CD4-positive, alpha-beta T cell treated with Interferon gamma for 1 hour (primary cell): ENCODE measurements at places on chromosomes 7 and 10.

DNA sequence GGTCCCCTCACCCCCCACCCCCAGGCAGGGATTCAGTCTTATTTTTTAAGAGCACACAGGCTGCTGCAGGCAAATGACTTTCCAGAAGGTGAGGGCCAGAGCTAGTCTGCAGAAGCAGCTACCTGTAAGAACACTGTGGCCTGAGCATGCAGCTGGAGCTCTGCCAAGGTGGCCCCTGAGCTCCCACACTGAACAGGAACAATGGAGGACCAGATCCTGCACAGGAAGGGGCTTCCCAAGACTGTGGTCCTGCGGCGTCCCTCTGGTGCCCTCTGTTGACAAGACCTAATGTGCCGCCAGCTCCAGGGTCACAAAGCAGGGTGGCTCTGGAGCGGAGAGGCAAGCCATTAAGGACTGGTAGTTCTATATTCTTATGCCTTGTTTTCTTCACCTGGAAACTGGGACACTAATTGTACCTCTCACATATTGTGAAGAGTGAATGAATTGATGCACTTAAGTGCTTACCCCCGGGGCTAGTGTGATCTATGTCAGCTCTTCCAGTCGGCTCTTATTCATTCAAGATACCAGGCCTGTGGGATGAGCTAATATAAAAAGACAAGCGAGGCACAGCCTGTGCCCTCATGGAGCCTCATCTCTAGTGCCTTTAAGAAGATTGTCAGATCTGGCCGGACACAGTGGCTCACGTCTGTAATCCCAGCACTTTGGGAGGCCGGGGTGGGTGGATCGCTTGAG lies 8.0 kb upstream of the BEND7 start:
- no peak for DNase-seq

DNA sequence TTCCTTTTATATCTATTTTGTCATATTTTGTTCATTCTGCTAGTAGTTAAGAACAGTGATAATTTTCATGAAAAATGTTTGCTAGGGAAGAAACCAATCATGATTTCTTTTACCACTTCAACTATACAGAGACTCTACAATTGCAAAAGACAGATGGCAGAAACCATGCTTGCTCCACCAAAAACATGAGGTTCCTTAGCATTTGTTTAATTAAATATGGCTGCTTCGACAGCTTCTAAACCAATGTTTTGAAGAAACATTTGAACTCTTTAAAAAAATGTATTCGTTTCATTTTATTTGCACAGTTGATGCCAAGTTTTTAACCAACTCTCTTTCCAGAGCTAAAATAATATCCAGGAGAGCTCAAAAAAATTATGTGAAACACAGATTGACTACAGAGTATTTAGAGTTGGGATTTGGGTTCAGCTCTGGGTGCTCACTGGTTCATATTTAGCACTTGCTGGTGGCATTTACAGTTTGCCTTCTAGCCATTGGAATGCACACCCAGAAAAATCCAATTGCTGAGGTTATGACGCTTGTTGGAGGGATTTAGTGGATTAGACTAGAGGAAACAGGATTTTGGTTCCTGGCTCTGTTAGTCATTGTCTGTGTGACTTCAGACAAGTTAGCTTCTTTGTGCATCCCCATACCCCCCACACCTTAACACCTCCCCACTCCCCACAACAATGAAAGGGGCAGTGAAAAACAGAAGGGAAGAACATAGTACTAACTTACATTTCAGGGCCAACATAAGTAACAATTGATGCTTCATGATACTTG lies 35.8 kb upstream of the SDHAF3 start:
- no peak for DNase-seq

DNA sequence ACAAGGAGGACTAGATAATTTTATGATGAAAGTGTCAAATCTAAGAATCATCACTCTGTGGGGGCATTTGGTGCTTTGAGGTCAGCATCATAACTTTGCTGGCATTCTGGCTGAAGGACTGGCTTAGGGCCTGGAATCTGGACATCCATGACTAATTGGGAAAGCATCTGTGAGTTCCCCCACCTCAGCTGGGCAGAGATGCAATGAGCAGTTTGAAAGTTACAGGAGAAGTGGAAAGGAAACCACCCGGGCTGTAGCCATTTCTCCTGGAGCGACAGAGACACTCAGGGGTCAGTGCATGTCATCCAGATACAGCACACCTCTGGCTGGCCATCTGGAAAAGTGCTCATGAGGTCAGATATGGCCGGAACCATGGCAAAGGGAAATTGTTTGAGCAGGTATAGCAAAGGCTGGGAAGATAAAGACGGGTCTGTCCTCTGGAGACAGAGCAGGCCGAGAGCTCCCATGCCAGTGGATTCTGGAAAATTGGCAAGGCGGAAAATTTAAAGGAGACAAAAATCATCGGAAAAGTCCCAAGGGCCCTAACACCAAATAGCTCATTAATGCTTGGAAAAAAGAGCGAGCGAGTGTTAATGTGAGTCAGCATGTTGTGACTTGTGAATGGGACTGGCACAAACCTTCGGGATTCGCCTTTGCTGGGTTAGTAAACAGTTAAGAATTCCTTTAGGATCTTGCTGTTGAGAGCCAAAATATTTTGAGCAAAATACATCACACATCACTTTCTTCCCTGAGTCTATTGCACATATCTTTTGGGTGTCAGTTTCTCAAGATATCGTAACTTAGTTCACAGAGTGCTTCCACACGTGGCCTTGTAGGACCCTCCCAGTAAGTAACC lies 188.4 kb upstream of the AGK start:
- DNase-seq, result no peak

GRCh38 chr7:28836716-28837115 lies 121.4 kb downstream of the TRIL start:
- DNase-seq, result no peak

- no peak for DNase-seq
These were observed 3.9 kb downstream of the FMC1 start for GRCh38 chr7:139345042-139345441.

- no peak for DNase-seq
These were observed 4.2 kb upstream of the CREB3L2 start for GRCh38 chr7:138006106-138006505.

- DNase-seq, result no peak
These were observed 125.9 kb downstream of the HIPK2 start for GRCh38 chr7:139651914-139652313.

DNA sequence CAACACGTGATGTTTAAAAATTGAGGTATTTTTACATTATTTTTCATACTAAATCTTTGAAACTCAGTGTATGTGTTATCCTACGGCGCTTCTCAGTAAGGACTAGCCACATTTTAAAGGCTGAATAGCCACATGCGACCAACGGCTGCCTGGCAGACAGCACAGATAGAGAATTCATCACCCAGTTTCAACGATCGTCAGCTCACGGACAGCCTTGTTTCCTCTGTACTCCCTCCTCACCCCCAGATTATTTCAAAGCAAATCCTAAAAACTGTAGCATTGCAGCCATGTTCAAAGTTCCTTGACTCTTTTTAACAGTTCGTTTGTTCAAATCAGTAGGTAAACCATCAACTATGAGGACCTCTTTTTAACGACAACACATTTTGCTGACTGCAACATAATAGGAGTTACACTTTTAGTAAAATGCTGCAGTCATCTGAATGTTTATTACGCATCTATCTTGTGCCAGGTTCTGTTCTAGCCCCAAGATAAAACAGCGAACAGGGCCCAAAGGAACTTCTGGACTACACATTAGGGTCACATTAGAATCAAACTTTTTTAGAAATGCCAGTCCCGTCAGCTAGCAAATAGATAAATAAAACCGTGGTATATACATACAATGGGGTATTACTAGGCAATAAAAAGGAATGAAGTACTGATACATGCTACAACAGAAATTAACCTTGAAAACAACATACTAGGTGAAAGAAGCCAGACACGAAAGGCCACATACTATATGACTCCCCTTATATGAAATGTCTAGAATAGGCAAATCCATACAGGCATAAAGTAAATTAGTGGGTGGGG lies 5.7 kb downstream of the OSBPL3 start:
- no peak for DNase-seq

DNA sequence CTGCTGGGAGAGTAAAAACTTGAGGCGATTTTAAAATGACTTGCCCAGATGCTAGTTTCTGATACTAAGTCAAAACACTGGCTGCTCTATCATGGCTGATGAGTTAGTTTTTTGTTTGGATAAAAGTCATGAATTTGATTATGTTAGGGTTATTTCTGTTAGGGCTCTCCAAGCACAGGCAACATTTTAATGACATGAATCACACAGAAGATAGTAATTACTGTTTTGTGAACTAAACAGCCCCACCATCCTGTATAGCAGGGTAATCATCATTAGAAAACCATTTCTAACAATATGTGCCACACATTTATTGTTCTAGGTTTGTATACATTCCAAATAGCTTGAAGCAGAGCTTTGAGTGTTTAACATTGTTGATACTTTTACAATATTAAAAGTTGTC lies 750.3 kb downstream of the ANKRD7 start:
- DNase-seq, result no peak

DNA sequence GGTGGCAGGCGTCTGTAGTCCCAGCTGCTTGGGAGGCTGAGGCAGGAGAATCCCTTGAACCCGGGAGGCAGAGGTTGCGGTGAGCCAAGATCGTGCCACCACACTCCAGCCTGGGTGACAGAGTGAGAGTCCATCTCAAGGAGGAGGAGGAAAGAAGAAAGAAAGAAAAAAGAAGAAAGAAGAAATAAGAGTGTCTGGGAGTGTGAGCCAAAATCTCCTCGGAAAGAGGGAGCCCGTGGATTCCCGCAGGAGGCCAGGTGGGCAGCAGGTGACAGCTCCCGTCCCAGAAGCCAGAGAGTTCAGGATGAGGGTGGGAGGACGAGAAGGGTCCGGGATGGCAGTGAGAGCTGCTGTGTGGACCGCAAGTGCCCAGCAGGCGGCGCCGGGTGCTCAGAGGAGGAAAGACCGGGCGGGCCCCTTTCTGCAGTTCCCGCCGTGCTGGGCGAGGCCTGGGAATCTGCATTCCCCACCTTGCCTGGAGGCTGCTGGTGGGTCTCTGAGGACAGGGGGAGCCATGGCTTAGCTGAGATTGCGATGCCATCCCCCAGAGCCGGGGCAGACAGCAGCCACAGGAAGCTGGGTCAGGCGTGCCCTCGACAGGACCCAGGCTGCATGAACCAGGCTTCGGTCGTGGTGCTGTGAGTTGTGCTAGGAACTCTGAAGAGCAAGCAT lies 17.1 kb upstream of the AMZ1 start:
- DNase-seq, result peak; percentile 63

GRCh38 chr10:60142736-60143135 lies 236.4 kb upstream of the CCDC6 start:
- no peak for DNase-seq

- DNase-seq, result peak; percentile 41
These were observed 7.0 kb upstream of the GBX1 start for GRCh38 chr7:151174246-151175046.

DNA sequence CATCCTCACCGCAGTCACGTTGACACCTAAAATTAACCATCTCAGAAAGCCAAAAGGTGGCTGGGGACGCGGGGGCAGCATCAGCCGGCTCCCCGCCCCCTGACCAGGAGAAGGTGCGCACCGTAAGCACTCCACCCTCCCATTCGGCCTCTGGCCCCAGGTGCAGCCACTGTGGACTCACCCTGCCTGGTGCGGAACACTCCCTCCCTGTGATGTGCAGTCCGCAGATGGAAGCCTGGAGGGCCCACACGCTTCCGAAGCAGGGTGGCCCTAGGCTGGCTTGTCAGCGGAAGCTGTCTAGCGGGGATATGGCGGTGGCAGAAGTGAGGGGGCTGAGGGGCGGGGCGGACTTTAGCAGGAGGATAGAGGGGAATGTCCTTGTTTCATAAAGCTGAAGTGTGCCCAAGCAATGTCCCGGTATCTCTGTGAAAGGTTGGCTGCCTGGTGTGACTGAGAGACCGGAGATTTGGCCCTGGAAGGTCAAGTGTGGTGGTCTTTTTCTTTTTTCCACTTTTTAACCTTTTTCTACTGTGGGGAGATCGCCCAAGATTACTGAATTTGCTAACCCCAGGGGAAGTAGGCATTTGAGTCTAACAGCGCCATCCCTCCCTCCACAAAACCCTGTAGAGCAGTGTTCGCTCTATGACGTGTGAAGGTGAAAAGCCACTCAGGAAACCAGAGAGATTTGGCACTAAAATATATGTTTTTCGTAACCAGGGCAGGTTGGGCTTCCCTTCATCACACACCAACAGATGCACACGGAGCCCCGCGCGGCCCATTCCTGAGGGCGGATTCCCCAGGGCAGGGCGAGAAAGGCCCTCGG lies 74.7 kb downstream of the CXCL12 start:
- peak; percentile 25 for DNase-seq

DNA sequence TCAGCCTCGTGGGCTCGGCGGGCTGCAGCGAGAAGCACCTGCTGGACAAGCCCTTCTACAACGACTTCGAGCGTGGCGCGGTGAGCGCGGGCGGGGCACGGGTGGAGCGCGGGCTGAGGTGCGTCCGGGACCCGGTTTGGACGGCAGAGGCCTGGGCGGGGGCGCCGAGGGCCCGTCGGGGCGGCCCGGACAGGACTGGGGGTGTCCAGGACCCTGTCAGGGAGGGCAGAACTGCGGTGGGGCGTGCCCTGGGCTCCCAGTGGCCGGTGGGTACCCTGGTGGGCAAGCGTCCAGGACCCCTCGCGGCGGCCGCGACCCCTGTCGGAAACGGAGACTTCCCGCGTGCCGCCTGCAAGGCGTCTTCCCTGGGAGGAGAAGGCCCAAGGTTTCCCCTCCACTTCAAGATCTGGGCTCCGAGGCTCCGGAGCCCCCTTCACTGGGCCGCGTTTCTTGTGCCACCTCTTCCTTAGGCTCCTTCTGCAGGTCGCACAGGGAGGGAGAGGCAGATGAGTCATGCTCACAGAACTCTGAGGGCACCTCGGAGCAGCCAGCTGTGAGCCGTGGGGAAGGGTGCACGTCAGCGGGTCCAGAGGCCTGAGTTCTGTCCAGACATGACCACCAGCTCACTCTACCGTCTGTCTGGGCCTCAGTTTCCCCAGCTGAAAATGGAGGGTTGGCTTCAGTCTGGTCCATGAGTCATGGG lies 485 bp downstream of the ALOX5 start:
- DNase-seq, result no peak

DNA sequence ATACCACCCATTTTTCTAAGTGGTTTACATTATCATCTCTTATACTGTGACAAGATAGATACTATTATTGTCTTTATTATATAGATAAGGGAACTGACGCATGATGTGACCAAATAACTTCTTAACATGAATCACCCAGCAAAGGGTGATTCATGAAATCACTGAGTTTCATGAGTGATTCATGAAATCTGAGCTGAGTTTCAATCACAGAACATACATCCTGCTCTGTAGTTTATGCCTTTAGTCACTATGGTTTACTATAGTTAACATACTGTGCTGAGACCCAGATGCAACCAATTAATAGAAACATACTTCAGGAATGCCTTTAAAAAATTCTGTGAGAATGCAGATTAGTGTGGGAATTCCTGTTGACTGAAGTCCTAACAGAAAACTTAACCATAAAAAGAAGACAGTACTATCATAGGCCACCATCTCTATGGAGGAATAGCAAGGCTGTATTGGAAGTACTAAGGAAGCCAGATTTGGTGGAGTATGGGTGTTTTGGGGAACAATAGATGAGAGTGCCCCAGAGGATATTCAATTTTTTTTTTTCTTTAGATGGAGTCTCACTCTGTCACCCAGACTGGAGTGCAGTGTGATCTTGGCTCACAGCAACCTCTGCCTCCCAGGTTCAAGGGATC lies 43.1 kb upstream of the SEMA3A start:
- DNase-seq, result no peak

- no peak for DNase-seq
These were observed 83.9 kb downstream of the HECW1 start for GRCh38 chr7:43196379-43196778.

GRCh38 chr7:152931633-152932032 lies 172.1 kb downstream of the ACTR3B start:
- no peak for DNase-seq
